Small intestine (tissue), 16 donors: ENCODE measurements at places on chromosomes 7 and 10. TPM values are rescaled to one million over a fixed set of nuclear protein-coding genes. Genes with fewer than 3 reads are reported as not detected.

GRCh38 chr7:81158189-81158588 lies 239.3 kb upstream of the SEMA3C start:
- DNase-seq, result no peak

DNA sequence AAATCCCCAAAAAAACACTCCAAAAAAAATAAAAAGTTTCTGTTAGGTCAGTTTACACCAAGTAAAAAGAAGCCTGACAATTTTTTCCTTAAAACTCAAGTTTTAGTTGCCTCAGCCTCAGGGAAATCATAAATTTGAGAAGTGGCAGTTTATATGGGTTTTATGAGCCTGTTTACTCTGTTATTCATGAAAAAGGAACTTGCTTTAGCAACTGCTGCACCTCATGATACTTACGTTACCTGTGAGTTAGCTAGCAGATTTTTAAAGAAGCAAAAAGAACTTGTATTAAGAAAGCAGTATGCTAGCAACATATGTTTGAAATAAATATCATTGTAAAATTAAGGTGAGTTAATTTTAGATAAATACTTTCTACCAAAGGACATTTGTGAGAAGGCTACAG lies 1264.5 kb upstream of the PHF14 start:
- DNase-seq, result no peak

DNA sequence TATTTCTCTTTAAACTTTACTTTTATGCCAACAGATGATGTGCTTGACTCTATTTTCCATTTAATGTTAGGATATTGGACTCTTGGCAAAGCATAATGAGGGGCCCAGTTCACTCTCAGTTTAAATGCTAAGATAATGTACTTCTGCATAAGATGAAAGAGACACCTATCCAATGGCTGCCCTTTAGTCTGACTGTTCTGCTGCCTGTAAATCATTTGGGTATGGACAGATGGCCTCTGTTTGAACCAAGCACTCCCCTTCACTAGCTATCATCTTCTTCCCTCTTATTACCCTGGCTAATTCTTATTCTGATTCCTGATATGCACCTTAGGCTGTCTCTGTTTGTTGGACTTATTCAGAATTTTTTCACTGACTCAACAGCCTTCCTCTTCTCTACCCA lies 72.1 kb downstream of the SEM1 start:
- DNase-seq, result no peak

- peak; percentile 17 for DNase-seq
Measured at GRCh38 chr10:60170250-60170649, 219.4 kb downstream of the ANK3 start.

DNA sequence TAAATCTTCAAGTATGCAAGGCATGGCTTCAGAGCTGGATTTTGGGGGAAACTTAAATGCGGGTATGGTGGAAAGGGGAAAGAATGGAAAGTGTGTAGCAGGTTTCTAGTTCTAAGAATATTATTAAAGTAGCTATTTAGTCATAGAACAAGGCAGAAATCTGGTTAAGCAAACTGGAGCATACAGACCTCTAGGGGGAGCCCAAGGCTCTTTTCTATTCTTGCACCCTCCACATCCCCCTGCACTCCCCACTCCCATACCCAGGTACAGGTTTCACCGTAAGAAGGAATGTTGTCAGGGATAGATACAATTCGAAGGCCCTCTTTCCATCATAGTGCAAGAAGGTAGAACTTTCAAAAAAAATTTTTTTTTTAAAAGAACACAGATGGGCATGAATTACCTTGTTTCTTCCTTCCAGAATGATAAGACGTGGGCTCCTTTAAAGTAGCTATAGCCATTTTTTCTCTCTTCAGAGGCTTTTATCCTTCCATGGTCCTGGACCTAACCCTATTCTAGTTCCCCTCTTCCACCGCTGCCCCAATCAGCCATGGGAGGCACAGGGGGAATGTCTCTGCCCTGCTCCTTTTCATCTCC lies 41.5 kb upstream of the SMIM30 start:
- peak; percentile 14 for DNase-seq

- DNase-seq, result peak; percentile 64
Measured at GRCh38 chr10:72088889-72089575, 681 bp upstream of the SPOCK2 start.

- DNase-seq, result no peak
Measured at GRCh38 chr7:52758356-52758755, 277.1 kb upstream of the POM121L12 start.

GRCh38 chr7:28627263-28627653 lies 214.9 kb downstream of the CREB5 start:
- DNase-seq, result no peak

DNA sequence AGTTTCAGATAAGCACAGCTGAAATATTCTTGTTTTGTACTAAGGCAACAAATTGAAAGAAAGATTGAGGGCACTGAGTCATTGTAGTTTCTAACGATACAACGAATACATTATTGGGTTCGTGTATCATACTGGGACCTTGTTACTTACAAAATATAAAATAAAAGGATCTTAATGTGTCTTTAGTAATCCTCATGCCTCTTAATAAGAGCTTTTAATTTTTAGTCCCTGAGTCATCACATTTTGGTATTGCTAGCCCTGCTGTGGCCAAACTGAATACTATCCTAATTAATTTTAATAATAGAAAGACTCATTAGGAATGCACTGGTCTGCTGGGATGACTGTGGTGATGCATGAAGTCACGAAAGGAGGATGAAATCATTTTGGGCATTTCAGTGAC lies 309.7 kb downstream of the EXOC4 start:
- no peak for DNase-seq

- no peak for DNase-seq
Measured at GRCh38 chr10:77160679-77161078, 476.9 kb downstream of the KCNMA1 start.

DNA sequence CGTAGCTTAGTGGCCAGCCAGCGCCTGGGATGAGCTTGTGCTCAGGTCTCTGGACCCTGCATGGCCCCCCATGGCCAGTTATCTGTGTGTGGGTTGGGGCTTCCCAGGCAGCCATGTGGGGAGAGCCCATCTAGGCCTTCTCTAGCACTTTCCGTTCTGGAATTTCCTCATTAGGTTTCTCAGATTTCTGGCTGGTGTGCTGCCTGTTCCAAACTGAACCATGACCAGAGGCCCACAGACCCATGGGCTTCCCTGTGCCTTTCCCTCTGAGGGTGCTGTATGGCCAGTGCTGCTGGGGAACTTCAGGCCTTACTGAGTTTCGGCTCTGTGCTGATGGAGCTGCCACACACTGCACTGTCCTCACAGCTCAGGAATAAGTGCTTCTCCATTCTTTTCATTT lies 50.2 kb downstream of the SHH start:
- DNase-seq, result no peak

DNA sequence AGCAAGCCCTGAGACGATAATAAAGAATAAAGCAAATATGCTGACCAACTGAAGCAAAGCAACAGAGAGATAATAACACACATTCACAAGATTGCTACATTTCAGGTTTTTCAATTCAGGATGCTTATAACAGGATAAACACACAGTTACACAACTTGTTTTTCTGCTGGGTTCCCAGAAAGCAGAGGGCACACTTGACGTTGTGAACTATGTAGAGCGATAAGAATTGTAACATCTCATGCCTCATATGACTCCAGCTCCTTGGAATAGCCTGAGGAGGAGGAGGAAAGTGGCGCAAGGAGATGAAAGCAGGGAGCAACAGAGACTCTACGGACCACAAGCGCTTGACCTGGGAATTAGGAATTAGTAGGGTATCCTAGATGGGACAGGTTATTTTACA lies 201.7 kb downstream of the SKAP2 start:
- DNase-seq, result no peak

DNA sequence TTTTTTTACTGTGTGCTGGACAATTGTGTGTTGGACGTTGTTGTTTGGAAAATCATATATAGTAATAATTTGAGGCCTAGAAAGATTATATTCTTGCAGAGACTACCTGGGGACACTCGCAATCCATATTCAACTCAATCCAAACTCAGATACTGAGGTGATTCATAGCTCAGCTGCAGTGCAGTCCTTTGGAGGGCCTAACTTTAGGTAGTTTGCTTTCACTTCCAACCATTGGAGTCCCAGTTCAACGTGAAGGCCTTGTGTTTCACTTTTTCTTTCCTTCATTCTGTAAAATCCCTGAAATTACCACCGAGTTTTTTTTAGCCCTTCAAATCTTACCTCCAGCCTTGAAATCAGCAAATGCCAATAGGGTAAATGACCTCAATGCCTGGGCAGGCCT lies 32.3 kb downstream of the ATRNL1 start:
- no peak for DNase-seq

GRCh38 chr10:5400468-5401240 lies 4.0 kb downstream of the TUBAL3 start:
- no peak for DNase-seq

- DNase-seq, result no peak
Measured at GRCh38 chr10:92328993-92329392, 38.0 kb downstream of the MARCHF5 start.

- DNase-seq, result no peak
Measured at GRCh38 chr7:100893910-100894721, 1.6 kb downstream of the ACHE start.

GRCh38 chr7:128827971-128828711 lies 2.1 kb upstream of the FLNC start:
- peak; percentile 32 for DNase-seq

GRCh38 chr7:133095119-133095671 lies 13.3 kb upstream of the CHCHD3 start:
- no peak for DNase-seq

DNA sequence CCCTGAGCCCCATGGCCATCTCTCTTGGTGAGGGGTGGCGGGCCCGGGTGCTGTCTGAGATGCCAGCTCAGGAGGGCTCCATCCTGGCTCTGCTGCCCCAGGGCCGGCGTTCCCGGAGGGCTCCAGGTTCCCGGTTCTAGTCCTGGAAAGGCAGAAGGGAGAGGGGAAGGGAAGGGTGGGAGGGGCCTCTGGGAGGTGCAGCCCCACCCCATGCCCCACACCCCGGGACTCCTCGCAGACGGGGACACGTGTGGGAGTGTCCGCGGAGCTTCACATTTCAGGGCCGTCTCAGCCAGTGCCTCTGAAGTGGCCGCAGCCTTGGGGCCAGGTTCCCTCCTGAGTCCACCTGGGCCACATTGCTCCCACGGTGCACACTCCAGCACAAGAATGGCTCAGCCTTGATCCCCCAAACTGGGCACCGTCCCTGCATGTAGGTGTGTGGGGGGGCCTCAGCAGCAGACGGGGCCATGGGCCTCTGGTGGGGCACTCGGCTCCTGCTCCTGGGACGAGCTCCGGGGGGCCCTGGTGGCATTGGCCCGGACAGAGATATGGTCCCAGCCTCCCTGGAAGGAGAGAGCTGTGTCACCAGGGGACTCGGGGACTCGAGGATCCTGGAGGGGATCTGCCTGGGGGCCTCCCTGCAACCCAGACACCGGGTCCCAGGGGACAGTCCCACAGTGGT lies 5.8 kb downstream of the BHLHA15 start:
- DNase-seq, result no peak

DNA sequence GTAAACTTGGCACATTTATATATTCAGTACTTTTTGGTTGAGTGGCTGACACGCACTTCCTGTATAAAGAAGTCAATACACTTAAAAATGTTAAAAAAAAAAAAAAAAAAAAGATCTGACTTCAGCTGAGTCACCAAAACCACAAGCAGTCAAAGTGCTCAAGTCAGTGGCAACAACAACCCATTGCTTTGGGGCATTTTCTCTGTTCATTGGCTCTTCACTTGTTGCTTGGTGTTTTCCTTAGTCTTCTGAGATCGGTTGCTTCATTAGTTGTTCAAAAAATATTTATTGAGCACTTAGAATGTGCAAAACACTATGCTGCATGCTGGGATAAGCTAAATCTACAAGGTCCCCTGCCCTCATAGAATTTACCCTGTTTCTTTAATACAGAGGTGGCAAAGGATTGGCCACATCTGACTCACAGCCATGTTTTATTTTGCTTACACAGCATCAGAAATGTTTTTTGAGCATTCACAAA lies 63.7 kb downstream of the ZNRF2 start:
- DNase-seq, result peak; percentile 59

DNA sequence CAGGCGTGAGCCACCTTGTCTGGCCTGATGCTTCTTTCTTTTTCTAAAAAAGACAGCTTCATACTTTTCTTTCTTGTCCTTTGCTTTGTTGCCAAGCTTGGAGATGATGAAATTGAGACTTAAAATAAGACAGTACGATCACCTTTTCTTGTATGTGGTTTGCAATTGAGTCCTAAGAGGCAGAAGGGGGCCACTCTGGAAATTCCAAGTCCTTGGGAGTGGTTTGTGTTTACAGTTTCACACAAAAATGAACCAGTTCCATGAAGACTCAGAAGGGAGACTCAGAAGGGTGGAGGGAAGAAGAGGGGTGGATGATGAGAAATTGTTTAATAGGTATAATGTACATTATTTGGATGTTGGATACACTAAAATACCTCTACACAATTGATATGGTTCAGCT lies 70.7 kb upstream of the TNS3 start:
- no peak for DNase-seq

- DNase-seq, result no peak
Measured at GRCh38 chr10:74645692-74646091, 180.7 kb upstream of the KAT6B start.

- DNase-seq, result no peak
Measured at GRCh38 chr7:7803715-7804178, 85.3 kb upstream of the RPA3 start.

- DNase-seq, result no peak
Measured at GRCh38 chr10:115827231-115828009, 445.6 kb downstream of the GFRA1 start.

DNA sequence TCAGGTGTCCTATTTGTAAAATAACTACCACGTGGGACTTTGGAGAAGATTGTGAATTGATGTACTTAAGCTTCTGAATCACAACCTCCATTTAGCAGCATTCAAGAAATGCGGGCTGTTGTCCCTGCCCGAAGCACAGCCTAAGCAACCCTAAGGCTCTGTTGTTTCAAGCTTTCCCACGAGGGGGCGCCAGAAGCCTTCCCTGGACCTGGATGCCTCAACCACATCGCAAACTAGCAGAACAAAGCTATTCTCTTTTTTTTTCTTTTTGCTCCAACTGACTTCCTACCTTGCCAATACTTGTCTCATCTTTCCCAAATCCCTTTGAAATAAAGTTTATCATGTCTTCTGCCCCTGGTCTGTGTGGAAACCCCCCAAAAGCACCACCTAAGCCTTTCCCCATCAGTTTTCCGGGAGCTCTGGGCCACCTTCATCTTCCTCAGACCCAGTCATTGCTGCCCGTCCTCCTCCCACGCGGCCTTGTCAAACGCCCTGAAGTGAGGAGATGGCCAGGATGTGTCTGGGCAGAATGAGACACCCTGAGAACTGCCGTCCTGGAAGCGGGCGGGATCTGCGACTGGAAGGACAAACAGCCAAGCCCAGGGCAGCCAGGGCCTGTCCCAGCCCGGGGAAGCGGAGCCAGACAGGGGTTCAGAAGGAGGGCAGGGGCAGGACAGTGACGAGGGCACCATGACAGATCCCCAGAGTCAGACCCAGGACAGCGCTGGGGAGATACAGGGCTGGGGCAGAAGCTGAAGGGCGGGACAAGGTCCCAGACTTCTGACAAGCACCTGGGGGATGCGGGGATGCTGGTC lies 112.7 kb downstream of the SLIT1 start:
- DNase-seq, result peak; percentile 84

The NMT2 gene
- polyA plus RNA-seq, result 14.4 TPM

The SLC29A4 gene
- 29.3 TPM for polyA plus RNA-seq

The PNLIPRP2 gene
- 53.6 TPM for polyA plus RNA-seq

The NKX1-2 gene
- 0.06 TPM for polyA plus RNA-seq

The ACBD7 gene
- polyA plus RNA-seq, result not detected

The CPA1 gene
- polyA plus RNA-seq, result 12.2 TPM

The C10orf143 gene
- polyA plus RNA-seq, result 3.7 TPM

The DGKB gene
- 0.31 TPM for polyA plus RNA-seq

The ICA1 gene
- 41.6 TPM for polyA plus RNA-seq

The PRKRIP1 gene
- polyA plus RNA-seq, result 17.5 TPM

The ARHGEF35 gene
- 23.6 TPM for polyA plus RNA-seq

The ARHGAP19 gene
- polyA plus RNA-seq, result 2.5 TPM

The SFTPD gene
- 0.18 TPM for polyA plus RNA-seq

The ITPRID1 gene
- polyA plus RNA-seq, result 0.25 TPM

The CYP3A7 gene
- polyA plus RNA-seq, result 1.4 TPM

The NEBL gene
- polyA plus RNA-seq, result 1.5 TPM
